Activated CD4-positive, alpha-beta T cell treated with anti-CD3 and anti-CD28 coated beads, Interleukin-2, amount 10 ng/mL, durations not matched to agents 7 days and 5 days (primary cell): ENCODE measurements at places on chromosomes 12 and 14. TPM values are rescaled to one million over a fixed set of nuclear protein-coding genes. Genes with fewer than 3 reads are reported as not detected.
A peak's percentile ranks its signal among the peaks of the same experiment; 100 is the strongest.

GRCh38 chr14:39554576-39554975 is 122.3 kb upstream of the FBXO33 start:
- DNase-seq, result no peak

- no peak for DNase-seq
Measured at GRCh38 chr12:15534874-15535273, 212.6 kb downstream of the PTPRO start.

GRCh38 chr12:42468921-42469320 is 120.6 kb downstream of the PRICKLE1 start:
- DNase-seq, result no peak

GRCh38 chr12:52600941-52601481 is at the start of gene KRT72:
Gene KRT72, minus strand, starts transcription at chr12:52601463. Its CDS starts 11 bp downstream, at chr12:52601452.
- DNase-seq, result no peak

DNA sequence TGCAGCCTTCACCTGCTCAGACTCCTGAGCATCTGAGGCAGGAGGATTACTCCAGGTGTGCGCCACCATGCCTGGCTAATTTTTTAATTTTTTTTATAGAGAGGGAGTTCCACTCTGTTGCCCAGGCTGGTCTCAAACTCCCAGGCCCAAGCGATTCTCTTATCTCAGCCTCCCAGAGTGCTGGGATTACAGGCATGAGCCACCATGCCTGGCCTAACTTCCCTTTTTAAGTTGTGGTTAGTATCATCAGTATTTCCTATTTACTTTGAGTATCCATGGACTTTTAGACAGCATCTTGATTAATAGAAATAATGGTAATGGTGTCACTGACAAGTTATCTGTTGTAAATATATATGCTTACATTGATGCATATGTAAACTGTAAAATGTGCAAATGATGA is 116.9 kb downstream of the FGD4 start:
- DNase-seq, result no peak

DNA sequence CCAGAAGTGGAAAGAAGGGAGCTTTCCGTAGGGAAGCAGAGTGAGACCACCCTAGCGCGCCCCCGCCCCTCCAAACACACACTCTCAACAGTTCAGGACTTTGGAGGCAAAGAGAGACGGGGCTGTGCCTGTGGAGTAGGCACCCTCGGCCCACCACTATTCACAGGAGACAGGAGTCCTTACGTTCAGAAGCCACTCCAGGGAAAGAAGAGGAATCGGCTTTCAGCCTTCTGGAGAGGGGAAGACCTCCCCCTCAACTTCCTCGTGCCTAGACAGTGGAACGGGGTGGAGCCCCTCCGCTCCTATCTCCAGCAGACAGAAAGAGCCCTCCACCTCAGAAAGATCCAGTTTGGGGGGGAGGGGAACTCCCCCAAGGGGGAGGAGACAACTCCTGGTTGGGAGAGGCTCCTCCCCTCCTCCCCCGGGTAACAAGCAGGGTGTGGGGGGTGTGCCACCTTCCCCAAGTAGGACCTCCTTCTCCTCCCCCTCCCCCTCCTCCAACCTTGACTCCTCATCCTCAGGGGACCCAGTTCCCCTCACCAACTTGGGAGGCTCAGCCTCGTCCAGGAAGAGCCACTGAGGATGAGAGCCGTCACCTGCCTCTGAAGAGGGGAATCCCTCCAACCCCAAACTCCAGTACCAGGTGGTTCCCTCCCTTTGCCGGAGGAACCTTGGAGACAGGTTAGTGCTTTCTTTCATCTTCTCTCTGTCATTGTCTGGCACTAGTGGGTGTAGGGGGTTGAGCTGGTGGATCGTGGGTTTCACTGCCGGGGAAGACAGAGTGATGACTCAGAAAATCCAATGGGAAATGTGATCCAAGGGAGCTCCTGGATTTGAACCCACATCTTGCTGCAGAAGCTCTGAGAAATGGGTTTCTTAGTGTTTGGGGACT is 883 bp downstream of the FOXJ2 start:
- DNase-seq, result peak; percentile 35

DNA sequence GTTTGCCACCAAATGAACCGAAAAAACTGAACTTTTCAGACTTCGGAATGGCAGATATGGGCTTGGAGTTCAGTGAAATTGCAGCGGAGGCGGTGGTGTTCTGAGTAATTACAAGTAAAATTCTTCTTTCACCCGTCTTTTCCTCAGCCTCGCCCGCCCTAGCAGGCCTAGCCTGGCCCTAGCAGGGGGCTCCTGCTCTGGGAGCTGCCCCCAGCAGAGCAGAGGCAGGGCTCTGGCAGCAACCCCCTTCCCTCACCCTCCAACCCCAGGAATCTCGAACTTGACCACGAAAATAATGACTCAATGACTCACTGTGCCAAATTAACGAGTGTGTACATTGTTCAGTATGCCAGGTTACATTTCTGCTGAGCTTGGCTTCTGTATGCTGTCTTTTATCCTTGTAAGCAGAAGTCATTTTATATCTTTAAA is 1.1 kb downstream of the PAPLN start:
- DNase-seq, result no peak

DNA sequence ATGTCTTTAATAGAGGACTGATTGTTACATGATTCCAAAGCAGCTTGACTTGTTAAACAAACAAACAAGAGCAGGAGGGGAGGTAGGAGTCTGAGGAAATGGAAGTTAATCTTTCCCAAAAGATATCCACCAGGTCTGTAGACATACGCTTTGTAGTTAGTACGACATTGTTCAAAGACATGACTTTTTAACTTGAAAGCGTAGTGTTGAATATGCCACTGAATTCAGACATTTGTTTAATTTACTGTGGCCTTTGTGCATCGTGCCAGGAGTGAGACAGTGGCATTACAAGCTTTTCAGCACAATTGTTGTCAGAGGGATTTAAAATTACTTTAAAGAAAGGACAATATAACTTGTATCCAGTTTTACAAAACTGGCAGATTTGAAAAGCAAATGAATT is 53.0 kb downstream of the SAV1 start:
- DNase-seq, result no peak

DNA sequence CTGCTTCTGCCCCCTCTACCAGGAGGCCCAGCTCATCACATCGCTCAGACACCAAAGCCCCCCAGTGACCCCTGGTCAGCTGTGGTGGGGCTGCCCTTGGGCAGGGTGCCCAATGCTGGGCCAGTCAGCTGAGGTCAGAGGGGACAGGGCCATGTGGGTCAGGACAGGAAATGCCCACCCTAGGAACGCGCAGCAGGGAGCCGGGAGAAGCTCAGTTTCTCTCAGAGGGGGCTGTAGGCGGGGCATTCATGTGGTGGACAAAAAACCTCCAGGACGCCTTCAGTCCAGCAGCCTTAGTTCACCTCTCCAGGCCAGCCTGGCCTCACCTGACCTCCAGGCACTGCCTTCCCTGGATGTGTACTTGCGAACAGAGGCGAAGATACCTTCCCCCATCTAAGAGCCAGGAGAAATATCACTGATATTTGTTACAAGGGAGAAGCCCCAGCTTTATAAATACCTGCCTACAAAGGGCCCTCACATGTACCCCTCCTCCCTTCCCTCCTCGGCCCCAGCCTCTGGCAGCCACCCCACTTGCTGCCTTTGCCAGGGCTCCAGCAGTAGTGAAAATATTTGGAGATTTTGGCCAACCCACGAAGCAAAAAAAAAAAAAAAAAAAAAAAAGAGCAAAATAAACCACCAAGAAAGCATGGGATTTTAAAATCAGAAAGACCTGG is 41.9 kb upstream of the PLEKHG6 start:
- no peak for DNase-seq

GRCh38 chr12:118436002-118436730 is 59.8 kb downstream of the SUDS3 start:
- DNase-seq, result no peak

DNA sequence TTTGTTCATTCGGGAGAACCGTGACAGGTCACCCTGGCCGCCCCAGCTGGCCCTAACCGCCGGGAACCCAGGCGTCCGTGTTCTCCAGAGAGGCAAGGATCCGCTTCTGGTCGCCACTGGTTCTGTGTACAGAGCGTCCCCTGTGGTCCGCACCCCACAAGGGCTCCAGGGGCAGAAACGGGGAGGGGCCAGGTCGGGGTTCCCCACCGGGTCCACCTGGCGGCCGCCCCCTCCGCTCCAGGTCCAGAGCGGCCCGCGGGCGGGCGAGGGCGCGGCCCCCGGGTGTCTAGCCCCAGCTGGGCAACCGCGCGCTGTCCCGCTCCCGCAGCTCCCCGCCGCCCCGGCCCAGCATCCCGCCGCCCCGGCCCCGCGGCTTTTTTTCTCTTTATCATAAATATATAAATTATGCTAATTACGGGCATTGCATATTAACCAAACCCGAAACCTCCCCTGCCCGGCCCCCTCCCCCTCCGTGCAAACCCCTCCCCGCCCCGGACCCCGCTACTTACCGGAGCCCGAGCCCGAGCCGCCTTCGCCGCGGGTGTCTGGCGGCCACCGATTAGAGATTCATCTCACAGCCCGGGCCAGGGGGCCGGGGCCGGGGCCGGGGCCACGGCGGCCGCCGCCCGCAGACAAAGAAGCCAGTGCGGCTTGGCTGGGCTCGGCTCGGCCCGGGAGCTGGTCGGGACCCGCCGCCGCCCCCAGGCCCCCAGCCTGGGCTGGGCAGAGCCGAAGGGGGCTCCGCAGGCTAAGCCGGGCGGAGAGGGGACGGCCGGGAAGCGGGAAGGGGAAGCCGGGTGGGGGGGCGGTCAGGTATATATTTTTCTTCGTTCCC is 512 bp downstream of the POU6F1 start:
- peak; percentile 34 for DNase-seq

GRCh38 chr12:87368259-87368658 is 660.9 kb downstream of the C12orf50 start:
- no peak for DNase-seq

DNA sequence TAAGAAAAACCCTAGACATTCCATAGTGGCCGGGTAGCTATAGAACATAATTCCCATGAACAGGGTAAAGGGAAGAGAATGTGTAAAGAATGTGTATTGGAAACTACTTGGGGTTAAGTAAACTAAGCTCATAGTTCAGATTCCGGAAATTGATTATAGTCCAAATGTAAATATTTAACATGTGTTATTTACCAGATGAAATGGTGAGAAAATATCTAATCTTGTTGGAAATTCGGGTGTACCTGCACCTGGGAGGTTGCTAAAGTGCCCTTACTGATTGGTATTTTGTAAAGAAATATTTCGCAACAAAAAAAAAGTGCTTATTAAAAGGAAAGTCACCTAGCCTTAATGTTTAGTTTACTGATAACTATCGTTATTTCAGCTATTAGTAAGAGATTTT is 14.4 kb downstream of the RASSF9 start:
- DNase-seq, result no peak

NGDN gene
- total RNA-seq, result 47.3 TPM

CDCA3 gene
- total RNA-seq, result 122 TPM

PTGER2 gene
- total RNA-seq, result 60.4 TPM

SDSL gene
- total RNA-seq, result 3.6 TPM

LTB4R gene
- 28.3 TPM for total RNA-seq

RIPK3 gene
- total RNA-seq, result 41.4 TPM

PAH gene
- not detected for total RNA-seq

KRT85 gene
- not detected for total RNA-seq

TMPRSS12 gene
- not detected for total RNA-seq
